ENCODE measurements at places on chromosomes 6 and 20. TPM values are rescaled to one million over a fixed set of nuclear protein-coding genes. Genes with fewer than 3 reads are reported as not detected.

Gene PBOV1
- total RNA-seq, result not detected

DNA sequence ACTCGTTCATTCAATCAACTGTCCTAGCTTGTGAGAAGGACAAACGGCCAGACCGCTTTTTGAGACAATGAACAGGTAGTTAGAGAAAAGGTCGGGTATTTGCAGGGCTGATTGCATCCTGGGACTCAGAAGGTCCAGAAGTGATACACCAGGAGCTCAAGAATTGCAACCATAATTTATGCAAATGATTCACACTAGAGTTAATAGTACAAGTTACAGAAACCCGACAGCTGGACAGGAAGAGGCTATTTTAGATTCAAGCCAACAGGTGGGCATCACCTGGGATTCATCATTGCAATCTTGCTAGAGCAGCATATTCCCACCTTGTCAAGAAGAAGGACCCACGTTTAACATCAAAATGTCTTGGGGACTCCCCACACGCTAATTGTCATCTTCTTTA, 83.5 kb downstream of the TNFAIP3 start:
- DNase-seq, result no peak

Gene XKR7
- total RNA-seq, result not detected

- peak; percentile 60 for DNase-seq
Measured at GRCh38 chr20:1816384-1817381, 78.5 kb upstream of the SIRPA start.
